Aorta (tissue), 5 donors: ENCODE measurements at places on chromosomes 6 and 20. TPM values are rescaled to one million over a fixed set of nuclear protein-coding genes. Genes with fewer than 3 reads are reported as not detected.
A peak's percentile ranks its signal among the peaks of the same experiment; 100 is the strongest.

- H3K36me3 ChIP-seq = no peaks in the 10 kb centered on the region
- no peak for DNase-seq
- no peak overlapping the region for H3K27ac ChIP-seq
- no peaks in the 10 kb centered on the region for H3K4me1 ChIP-seq
- no peak overlapping the region for H3K4me3 ChIP-seq
Measured at GRCh38 chr6:164195278-164195941, 780.9 kb downstream of the QKI start.

- H3K4me1 ChIP-seq = no peaks in the 10 kb centered on the region
- DNase-seq = no peak
- H3K27me3 ChIP-seq = no peaks in the 10 kb centered on the region
- H3K27ac ChIP-seq = no peak overlapping the region
- H3K36me3 ChIP-seq = no peaks in the 10 kb centered on the region
Measured at GRCh38 chr6:127914240-127914639, 13.4 kb upstream of the THEMIS start.

- DNase-seq = no peak
- H3K36me3 ChIP-seq = no peaks in the 10 kb centered on the region
- no peaks in the 10 kb centered on the region for H3K27me3 ChIP-seq
- H3K27ac ChIP-seq = no peak overlapping the region
- no peaks in the 10 kb centered on the region for H3K4me1 ChIP-seq
Measured at GRCh38 chr6:165096868-165097267, 212.5 kb downstream of the C6orf118 start.

- no peaks in the 10 kb centered on the region for H3K4me1 ChIP-seq
- no peak overlapping the region for H3K27ac ChIP-seq
- DNase-seq = no peak
- H3K27me3 ChIP-seq = no peaks in the 10 kb centered on the region
- H3K36me3 ChIP-seq = no peaks in the 10 kb centered on the region
Measured at GRCh38 chr20:29306390-29307072, 1950.9 kb upstream of the DEFB115 start.

DNA sequence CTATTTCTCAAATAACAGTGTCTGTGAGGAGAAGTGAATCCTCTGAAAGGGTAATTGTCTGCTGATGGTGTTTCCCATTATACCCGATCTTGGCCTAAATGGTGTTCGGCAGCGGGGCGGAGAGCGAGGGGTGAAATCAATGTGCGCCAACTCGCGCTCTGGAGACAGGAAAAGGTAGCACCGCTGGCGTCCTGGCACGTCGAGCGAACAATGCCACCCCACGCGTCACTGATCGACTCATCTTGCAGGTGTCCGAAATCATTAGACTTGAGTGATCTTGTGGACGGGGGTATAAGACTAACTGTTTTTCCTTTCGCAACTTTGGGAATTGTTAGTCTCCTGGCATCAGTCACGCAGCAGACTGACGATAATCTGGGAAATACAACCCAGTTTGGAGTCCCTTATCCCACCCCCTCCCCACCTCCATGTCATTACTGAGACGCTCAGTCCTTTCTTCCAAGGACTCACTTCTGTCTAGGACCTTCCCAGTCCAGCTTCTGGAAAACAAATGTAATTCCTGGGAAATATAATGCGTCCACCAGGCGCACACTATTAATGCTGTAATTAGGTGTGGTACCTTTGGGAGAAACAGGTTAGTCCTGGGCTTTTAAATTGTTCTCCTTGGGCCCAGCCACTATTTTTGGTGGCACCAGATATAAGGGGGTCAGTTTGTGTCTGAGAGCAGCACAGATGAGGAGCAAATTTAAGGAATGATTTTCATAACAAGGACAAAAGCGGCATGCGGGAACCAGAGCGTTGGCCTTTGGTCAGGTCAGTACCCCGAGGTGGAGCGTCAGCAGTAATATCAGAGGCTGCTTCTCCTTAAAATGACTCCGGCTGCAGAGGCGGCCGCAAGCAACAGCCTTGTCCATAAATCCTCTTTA, 2.3 kb downstream of the LINC00237 start:
- no peak overlapping the region for H3K4me3 ChIP-seq
- no peaks in the 10 kb centered on the region for H3K36me3 ChIP-seq
- H3K27me3 ChIP-seq = no peaks in the 10 kb centered on the region
- no peaks in the 10 kb centered on the region for H3K4me1 ChIP-seq
- no peak for DNase-seq

DNA sequence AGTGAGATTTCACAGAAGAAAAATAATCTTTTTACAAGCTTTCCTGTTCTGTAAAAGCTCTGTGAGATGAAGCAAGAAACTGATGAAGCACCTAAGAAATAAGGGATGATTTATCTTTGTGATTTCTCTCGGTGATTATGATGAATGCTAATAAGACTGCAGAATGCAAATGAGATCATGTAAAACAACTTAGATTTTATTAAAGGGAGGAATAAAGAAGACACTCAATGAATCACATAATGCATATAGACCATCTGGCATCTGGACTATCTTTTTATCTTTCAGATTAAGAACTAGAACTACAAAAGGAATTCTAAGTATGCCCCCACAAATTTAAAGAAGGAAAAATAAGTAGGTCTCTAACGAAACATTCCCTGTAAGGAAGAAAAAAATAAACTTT, 361.5 kb upstream of the OPRM1 start:
- no peaks in the 10 kb centered on the region for H3K36me3 ChIP-seq
- no peak overlapping the region for H3K4me3 ChIP-seq
- no peak for DNase-seq
- H3K27ac ChIP-seq = no peak overlapping the region
- no peaks in the 10 kb centered on the region for H3K4me1 ChIP-seq
- no peaks in the 10 kb centered on the region for H3K27me3 ChIP-seq

GRCh38 chr6:113994934-113995342, 24.0 kb upstream of the HDAC2 start:
- no peak overlapping the region for H3K27ac ChIP-seq
- no peak for DNase-seq
- H3K27me3 ChIP-seq = no peaks in the 10 kb centered on the region
- no peak overlapping the region for H3K4me3 ChIP-seq

- H3K4me3 ChIP-seq = no peak overlapping the region
- no peaks in the 10 kb centered on the region for H3K27me3 ChIP-seq
- no peak overlapping the region for H3K27ac ChIP-seq
- H3K36me3 ChIP-seq = no peaks in the 10 kb centered on the region
- H3K4me1 ChIP-seq = peaks cover 2% of the 10 kb centered on the region
Measured at GRCh38 chr6:4806337-4806725, 30.1 kb downstream of the CDYL start.

The RIPPLY2 gene
- not detected for total RNA-seq

The KCNK5 gene
- total RNA-seq = 5.2 TPM

DNA sequence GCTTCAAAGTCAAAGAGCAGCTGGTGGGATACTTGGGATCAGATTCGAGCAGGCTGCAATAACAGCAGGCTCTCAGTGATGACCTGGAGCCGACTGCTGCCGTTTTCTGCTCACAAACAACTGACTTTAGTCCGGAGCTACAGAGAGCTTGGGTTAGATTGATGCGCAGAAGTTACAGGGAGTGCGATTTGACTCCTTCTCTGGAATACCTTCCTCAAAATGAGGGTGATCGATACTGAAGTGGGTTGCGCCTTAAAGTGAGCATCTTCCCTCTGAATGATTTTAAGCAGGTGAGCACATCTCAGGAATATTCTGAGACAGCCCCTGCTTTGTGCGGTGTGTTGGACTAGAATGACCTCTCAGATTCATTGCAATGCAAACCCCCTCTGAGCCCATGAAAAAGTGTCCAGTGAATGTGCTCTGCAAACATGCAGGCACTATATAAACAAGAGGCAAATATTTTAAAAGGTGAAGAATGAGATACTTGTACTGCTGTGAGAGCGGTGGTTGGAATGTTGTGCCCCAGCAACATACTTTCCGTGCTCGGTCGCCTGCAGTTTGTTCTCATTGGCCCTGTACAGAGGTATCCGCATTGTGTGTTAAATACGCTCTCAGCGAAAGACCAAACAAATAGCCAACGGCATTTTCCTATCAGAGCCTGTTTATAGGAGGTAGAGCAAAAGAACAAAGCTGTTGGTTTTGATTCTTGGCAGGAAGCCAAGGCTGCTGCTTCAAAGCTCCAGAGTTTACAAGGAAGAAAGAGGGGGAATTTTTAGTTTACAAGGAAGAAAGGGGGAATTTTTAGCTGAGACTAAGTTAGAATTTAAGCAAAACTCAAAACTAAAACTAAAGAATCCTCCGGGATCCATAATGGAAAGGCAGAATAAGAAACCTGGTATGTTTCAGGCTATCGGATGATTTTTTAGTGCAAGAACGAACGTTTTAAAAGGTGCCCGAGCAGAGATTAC, 67.7 kb downstream of the PHACTR2 start:
- DNase-seq = no peak
- peak overlapping the region; percentile 90 for H3K27ac ChIP-seq
- H3K4me1 ChIP-seq = peaks cover 13% of the 10 kb centered on the region

GRCh38 chr6:37490536-37491170, 9.0 kb downstream of the CCDC167 start:
- no peaks in the 10 kb centered on the region for H3K27me3 ChIP-seq
- H3K27ac ChIP-seq = no peak overlapping the region
- H3K4me1 ChIP-seq = no peaks in the 10 kb centered on the region
- no peak for DNase-seq
- H3K36me3 ChIP-seq = no peaks in the 10 kb centered on the region

DNA sequence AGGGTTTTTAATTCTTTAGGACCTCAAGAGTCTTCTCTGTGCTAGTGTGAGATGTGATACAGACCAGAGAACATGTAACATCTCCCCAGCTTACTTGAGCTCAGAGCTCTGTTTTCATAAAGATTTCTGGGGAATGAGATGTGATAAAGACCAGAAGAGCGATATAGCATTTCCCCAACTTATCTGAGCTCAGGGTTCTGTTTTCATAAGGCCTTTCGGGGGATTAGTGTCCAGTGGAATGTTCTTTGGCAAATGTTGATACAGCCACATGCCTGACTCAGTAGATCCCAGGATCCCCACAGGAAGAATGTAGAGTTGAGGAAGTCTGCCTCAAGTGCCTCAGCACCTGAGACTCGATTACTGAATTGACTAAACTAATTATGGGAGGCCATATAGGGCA, 18.7 kb upstream of the TOP1 start:
- no peaks in the 10 kb centered on the region for H3K4me1 ChIP-seq
- no peaks in the 10 kb centered on the region for H3K27me3 ChIP-seq
- no peaks in the 10 kb centered on the region for H3K36me3 ChIP-seq
- DNase-seq = no peak
- no peak overlapping the region for H3K4me3 ChIP-seq
